ENCODE measurements at places on chromosomes 3 and 15.

GRCh38 chr3:196639483-196640296, at the start of gene NRROS:
Gene NRROS (plus strand): TSS chr3:196639694. CDS start chr3:196654540, 14,846 bp downstream.
- peak within 1 kb of the TSS; percentile 90 for H3K27ac ChIP-seq
- H3K36me3 ChIP-seq, result peaks cover 18% of the 10 kb centered on the region
- H3K27me3 ChIP-seq, result no peaks in the 10 kb centered on the region
- peak; percentile 72 for DNase-seq
- H3K4me1 ChIP-seq, result peaks cover 50% of the 10 kb centered on the region
- peak within 1 kb of the TSS; percentile 78 for H3K4me3 ChIP-seq

DNA sequence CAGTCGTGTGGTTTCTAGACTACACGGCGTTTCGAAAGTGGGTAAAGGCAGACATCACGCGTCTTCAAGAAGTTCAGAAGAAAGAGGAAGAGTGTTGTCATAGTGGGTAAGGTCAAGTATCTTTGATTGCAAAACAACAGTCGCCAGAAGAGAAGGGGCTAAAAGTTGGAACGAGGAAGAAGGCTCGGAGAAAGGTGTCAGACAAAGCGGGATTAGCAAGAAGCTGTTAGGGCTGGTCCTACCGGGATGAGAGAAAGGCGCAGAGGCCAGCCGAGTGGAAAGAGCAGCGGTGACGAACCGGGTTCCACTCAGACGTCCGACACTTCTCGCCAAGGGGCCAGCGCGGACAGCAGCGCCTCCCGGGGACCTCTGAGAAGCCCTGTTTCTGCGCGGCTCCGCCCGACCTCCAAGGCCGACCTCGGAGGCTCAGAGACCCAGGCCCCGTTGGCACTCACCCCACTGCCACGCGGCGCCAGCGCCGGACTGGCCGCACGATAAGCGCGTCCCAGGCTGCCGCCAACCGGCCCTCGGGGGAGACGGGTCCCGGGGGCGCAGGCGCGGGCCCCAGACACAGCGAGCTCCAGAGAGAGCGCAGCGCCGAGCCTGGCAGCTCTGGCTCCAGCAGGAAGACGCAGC, 436 bp downstream of the ADPGK start:
- no peaks in the 10 kb centered on the region for H3K27me3 ChIP-seq
- peaks cover 33% of the 10 kb centered on the region for H3K36me3 ChIP-seq
- no peak for DNase-seq
- H3K4me3 ChIP-seq, result peak overlapping the region; percentile 97
- peaks cover 43% of the 10 kb centered on the region for H3K4me1 ChIP-seq

DNA sequence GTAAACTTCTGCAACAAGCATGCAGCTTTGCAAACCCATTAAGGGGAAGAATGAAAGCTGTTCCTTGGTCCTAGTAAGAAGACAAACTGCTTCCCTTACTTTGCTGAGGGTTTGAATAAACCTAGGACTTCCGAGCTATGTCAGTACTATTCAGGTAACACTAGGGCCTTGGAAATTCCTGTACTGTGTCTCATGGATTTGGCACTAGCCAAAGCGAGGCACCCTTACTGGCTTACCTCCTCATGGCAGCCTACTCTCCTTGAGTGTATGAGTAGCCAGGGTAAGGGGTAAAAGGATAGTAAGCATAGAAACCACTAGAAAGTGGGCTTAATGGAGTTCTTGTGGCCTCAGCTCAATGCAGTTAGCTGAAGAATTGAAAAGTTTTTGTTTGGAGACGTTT, 224.2 kb downstream of the P3H2 start:
- no peak overlapping the region for H3K4me3 ChIP-seq
- H3K27ac ChIP-seq, result no peak overlapping the region
- no peak for DNase-seq
- no peaks in the 10 kb centered on the region for H3K4me1 ChIP-seq

DNA sequence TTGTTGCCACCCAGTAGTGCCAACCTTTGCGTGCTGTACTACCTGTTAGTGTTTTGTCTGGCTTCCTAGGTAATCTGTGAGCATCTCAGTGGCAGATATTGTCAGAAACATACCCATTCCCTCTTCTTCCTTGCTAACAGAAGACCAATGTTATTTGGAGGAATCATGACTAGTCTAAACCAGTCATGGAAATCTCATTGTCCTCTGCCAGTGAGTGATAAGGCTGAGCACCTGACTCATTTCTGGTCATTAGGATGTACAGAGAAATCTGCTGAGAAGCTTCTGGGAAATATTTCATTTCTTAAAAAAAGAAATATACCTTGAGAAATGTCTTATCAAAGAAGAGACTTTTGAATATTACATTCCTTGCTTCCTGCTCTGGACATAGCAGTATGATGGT, 70.1 kb upstream of the CDV3 start:
- peaks cover 4% of the 10 kb centered on the region for H3K27me3 ChIP-seq
- no peak for DNase-seq
- no peak overlapping the region for H3K4me3 ChIP-seq
- peaks cover 1% of the 10 kb centered on the region for H3K36me3 ChIP-seq
- no peak overlapping the region for H3K27ac ChIP-seq

GRCh38 chr15:91660174-91660649, 193.3 kb upstream of the SLCO3A1 start:
- peak overlapping the region; percentile 58 for H3K27ac ChIP-seq
- H3K4me3 ChIP-seq, result peak overlapping the region; percentile 49
- peaks cover 3% of the 10 kb centered on the region for H3K36me3 ChIP-seq
- H3K4me1 ChIP-seq, result peaks cover 23% of the 10 kb centered on the region
- no peak for DNase-seq

DNA sequence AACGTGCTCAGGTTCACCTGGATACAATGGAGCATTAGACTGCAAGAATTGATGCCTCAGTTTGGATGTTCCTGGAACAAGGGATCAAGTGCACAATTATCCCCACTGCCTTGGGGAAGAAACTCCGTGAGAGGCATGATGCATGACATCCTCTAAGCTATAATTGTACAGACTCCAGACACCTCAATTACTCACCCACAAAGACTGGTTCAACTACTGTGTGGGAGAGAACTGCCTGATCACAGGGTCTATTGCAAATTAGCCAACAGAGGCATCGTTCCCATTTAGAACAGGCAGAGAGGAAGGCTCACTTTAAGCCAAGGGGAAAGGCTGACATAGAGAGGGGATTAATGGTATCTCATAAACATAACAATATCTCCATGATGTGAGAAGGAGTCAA, 43.5 kb downstream of the ARRDC4 start:
- no peaks in the 10 kb centered on the region for H3K36me3 ChIP-seq
- DNase-seq, result no peak
- H3K4me3 ChIP-seq, result no peak overlapping the region

Measured in activated naive CD8-positive, alpha-beta T cell treated with anti-CD3 and anti-CD28 coated beads, Interleukin-2, amount 10 ng/mL, durations not matched to agents 7 days and 5 days (primary cell).